T-helper 2 cell treated with Interferon-gamma antibody and Interleukin-4, amounts not matched to agents 5 μg/mL and 100 μg/mL, for 36 hours (primary cell): ENCODE measurements at places on chromosomes 12 and 14.

GRCh38 chr14:52318826-52319645 is 4.9 kb downstream of the PTGER2 start:
- peak; percentile 52 for DNase-seq
- peaks cover 52% of the 10 kb centered on the region for H3K4me1 ChIP-seq
- peak overlapping the region; percentile 91 for H3K27ac ChIP-seq
- no peaks in the 10 kb centered on the region for H3K27me3 ChIP-seq

DNA sequence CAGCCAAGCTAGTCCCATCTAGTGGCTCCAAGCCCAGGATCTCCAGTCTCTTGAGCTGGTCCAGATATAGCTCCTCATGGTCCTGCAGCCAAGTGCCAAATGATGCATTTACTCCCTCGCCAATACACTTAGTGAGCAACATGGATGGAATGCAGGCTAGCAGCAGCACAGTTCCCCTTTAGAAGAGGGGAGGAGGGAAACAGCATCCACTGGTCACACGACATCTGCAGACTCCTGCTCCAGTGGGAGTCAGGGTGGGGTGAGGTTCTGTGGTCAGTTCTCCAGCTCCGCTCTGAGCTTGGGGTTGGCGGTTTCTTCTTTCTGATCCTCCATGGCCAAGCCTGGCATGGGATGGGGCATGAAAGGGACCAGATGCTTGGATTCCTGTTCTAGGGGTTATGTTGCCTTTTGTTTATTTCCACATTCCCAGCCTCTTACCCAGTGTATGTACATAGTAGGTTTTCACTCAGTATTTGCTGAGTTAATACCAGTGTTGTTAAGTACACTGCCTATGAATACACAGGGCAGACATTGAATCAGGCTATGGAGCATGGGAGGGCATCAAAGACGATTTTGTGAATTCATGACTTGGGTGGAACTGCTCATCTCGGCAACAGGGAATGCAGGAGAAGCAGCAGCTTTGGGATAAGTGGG is 57.3 kb downstream of the GALNT16 start:
- H3K4me3 ChIP-seq, result no peak overlapping the region
- H3K36me3 ChIP-seq, result no peaks in the 10 kb centered on the region
- no peaks in the 10 kb centered on the region for H3K4me1 ChIP-seq
- no peak overlapping the region for H3K27ac ChIP-seq
- DNase-seq, result no peak
- H3K27me3 ChIP-seq, result peaks cover 3% of the 10 kb centered on the region

DNA sequence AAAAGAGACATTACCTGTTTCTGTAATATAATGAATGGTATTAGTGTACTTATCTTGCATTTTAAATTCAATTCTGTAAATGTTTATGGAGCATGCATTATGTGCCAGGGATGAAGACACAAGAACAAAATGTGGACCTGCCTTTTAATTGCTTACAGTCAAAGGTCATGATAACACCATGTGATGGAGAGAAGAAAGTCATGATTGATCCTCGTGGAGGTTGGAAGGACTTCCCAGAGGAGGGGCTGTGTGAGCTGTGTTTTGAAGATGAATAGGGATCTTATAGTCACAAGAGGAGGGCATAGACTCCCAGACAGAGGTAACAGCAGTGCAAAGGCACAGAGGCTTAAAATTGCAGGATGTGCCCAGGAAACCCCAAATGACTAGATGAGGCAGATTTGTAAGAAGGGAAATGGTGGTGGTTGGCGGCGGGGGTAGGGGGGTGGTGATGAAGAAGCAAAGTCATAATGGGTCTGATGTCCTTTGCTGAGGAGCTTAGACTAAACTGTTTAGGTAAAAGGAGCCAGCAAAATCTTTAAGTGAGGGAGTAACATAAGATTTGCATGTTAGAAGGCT is 151.5 kb downstream of the PRKCH start:
- peak overlapping the region; percentile 84 for H3K4me3 ChIP-seq
- peak overlapping the region; percentile 82 for H3K27ac ChIP-seq
- DNase-seq, result peak; percentile 76
- H3K4me1 ChIP-seq, result peaks cover 77% of the 10 kb centered on the region
- H3K27me3 ChIP-seq, result no peaks in the 10 kb centered on the region
- H3K36me3 ChIP-seq, result peaks cover 57% of the 10 kb centered on the region

GRCh38 chr14:22829661-22830442 is at the start of gene MRPL52:
MRPL52 (plus strand) TSS chr14:22829887; CDS start chr14:22829913, 26 bp downstream.
- peaks cover 31% of the 10 kb centered on the region for H3K36me3 ChIP-seq
- H3K27me3 ChIP-seq, result no peaks in the 10 kb centered on the region
- peaks cover 25% of the 10 kb centered on the region for H3K4me1 ChIP-seq
- peak; percentile 81 for DNase-seq

DNA sequence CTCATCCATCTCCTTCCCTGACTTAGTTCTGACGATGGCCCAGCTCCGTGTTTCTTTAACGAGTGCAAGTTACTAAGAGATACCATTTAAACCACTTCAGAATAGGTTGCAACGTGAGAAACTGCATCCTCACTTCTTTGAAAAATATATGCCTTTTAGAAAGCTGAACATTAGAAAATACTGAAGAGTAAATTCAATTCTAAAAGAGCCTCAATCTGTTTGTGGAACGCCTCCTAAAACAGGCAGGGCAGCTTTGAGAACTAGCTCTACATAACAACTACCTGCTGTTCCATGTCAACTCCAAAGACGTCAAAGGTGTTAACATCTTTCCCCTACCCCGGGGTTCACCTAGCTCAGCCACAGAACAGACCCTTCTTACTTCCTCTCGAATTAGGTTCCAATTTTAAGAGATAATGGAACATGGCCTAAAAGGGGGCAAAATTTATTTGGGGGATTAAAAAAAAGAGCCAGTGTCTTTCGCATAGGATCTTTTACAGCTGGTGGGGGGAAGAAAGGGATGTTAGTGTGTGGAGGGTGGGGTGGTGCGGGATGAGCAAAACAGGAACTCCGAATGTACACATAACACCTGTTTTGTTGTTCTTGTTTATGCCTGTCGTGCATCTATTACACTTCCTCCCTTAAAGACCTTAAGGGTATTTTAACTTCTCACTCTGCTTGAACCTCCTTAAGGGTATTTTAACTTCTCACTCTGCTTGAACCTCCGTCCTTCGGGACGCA is 3.3 kb downstream of the BHLHE41 start:
- H3K4me3 ChIP-seq, result peak overlapping the region; percentile 69
- H3K27ac ChIP-seq, result no peak overlapping the region
- peaks cover 22% of the 10 kb centered on the region for H3K4me1 ChIP-seq
- no peaks in the 10 kb centered on the region for H3K36me3 ChIP-seq
- H3K27me3 ChIP-seq, result peaks cover 81% of the 10 kb centered on the region

DNA sequence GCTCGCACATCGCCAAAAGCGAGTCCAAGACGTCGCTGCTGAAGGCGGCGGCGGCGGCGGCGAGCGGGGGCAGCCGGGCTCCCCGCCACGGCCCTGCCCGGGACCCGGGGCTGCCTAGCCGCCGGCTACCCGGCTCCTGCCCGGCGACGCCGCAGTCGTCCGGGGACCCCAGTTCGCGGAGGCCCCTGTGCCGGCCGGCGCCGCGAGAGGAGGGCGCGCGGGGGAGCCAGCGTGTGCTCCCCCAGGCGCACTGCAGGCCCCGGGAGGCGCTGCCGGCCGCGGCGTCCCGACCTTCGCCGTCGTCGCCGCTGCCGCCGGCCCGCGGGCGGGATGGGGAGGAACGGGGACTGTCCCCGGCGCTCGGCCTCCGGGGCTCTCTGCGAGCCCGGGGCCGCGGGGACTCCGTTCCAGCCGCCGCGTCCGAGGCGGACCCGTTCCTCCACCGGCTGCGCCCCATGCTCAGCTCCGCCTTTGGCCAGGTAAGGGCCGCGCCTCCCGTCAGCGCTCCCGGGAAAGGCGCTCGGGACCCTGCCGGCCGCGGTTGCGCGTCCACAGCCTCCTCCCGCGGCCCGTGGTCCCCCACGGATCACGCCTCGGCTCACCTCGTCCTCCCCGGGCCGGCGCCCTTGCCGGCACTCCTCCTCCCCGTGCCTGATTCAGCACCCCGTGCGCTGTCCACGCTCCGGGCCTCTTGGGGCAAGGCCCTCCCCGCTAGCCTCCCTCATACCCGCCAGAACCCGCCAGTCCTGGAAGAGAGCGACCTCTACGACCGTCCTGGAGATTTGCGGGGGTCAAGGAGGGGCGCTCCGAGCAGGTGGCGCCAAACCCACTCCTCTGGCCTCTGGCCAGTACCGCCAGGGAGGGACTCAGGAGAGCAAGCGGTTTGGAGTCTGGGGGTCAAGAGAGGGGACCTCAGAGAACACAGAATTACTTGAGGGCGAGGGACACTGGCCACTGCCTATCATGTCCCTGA is 721 bp downstream of the CABP1 start:
- DNase-seq, result peak; percentile 53
- peaks cover 60% of the 10 kb centered on the region for H3K27me3 ChIP-seq
- peaks cover 8% of the 10 kb centered on the region for H3K4me1 ChIP-seq
- H3K27ac ChIP-seq, result no peak overlapping the region
